Umbilical cord (tissue), 2 donors: ENCODE measurements at places on chromosomes 11 and 22. TPM values are rescaled to one million over a fixed set of nuclear protein-coding genes. Genes with fewer than 3 reads are reported as not detected.

DNA sequence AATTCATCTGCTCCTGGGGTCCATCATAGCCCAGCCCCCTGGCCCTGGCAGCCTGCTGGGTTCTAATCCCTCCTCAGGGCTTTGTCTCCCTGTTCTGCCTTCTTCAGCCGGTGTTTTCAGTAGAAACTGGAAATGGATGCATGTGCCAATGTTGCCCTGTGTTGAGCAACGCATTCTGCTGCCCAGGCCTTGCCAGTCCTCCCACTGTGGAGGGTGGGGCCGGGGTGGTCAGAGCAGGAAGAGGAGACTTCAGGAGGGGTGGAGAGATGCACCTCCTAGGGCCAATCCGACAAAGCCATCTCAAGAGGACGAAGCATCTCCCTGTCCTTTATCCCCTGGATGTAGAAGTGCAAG is 27.6 kb upstream of the ZBTB16 start:
- no peak for DNase-seq

DNA sequence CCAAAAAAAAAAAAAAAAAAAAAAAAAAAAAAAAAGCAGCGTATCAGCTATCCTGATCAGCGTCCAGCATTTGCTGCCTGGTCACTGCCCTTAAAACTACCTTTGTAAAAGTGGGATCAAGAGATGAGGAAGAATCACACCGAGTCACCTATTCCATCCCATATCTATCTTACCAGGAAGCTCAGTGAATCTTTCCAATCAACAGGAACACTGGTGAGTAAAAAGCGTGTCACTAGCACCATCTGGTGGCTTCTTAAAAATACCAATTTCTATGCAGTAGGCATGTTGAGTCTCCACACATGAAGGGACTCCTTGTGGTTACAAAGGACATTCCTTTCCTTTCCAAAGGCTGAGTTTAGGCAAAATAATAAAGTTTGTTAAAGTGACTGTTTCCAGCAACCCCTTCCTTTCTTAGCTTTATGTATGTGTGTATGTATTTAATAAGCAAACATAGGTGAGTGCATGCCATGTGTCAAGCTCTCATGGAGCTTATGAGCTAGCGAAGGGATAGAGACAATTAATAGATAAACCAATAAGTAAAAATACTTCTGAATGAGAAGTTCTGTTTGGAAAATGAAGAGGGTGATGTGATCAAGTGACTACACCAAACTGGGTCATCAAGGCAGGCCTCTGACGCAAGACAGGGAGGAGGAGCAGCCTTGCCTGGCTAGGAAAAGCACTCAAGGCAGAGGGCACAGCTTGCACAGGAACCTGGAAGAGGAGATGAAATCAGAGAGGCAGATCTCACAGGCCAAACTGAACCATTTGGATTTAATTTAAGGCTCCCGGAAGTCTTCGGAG is 13.9 kb upstream of the TP53AIP1 start:
- DNase-seq = peak; percentile 85

GRCh38 chr11:100776212-100776896 is 89.3 kb downstream of the ARHGAP42 start:
- no peak for DNase-seq

Gene OR51I1
- 6.3 TPM for total RNA-seq

DNA sequence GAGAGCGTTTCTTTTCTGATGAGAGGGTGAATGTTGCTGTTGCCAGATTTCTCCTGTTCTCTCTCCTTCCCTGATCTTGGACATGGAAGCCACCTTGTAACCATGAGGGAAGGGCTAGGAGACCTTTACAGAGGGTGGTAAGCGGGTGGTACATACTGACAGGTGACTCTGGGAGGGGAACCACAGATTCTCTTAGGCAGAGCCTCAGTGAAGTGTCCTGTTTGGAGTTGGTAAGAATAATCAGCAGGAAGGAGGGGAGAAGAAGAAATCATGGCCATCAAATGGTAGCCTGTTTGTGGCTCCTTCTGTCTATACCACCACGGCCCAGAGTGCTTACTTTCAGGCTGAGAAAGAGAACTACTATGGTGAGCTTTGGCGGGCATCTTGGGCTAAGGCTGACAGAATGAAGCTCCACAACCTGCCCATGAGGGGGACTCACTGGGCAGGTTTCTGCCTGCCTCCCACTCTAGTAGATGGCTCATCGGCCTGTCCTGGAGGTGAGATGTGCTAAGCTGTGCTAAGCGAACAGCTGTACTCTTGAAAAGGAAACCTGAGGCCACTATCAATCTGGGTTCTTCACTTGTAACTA is 55.3 kb upstream of the CLTCL1 start:
- no peak for DNase-seq

Gene LARGE2
- total RNA-seq = not detected

GRCh38 chr11:10208131-10208575 is 85.9 kb downstream of the SBF2 start:
- DNase-seq = peak; percentile 30

Gene DMC1
- total RNA-seq = 4.6 TPM

DNA sequence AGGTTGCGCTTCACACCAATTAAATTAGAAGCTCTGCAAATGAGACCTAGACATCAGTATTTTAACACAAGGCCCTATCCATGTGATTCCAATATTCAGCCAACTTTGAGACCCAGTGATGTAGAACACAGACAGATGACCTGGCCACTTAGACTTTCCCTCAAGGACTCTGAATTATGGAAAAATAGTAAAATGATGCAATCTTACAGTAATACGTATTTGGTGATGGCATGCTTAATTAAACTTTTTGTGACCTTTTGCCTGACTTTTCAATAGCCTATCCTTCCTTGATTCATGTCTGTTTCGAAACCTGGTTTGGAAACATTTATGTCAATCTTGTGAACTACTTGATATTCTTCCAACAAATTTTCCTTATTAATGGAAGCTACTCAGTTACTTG is 521.2 kb downstream of the KCNA4 start:
- no peak for DNase-seq

GRCh38 chr11:104524254-104524653 is 360.3 kb upstream of the PDGFD start:
- no peak for DNase-seq

GRCh38 chr11:30317030-30317429 is 5.9 kb upstream of the ARL14EP start:
- DNase-seq = no peak

GRCh38 chr11:59272771-59273372 is 60.1 kb upstream of the MPEG1 start:
- DNase-seq = no peak

- no peak for DNase-seq
These were observed 70.6 kb upstream of the CAPRIN1 start for GRCh38 chr11:33980897-33981296.

DNA sequence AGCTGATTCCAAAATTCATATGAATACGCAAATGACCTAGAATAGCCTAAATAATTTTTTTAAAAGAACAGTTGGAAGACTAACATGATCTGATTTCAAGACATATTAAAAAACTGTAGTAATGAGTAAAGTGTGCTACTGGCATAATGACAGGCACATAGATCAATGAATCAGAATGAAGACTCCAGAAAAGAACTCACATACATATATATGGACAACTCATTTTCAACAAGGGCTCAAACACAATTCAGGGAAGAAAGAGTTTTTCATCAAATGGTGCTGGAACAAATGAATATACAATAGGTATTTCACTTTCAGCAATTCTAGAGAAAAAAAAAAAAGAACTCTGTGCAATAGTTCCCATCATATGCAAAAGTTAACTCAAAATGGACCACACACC is 33.7 kb downstream of the BTBD10 start:
- no peak for DNase-seq
